Upper lobe of left lung (tissue), 6 donors: ENCODE measurements at places on chromosomes 7 and 10.

- DNase-seq: peak; percentile 1
Measured at GRCh38 chr7:125847692-125848091, 918.1 kb upstream of the POT1 start.

DNA sequence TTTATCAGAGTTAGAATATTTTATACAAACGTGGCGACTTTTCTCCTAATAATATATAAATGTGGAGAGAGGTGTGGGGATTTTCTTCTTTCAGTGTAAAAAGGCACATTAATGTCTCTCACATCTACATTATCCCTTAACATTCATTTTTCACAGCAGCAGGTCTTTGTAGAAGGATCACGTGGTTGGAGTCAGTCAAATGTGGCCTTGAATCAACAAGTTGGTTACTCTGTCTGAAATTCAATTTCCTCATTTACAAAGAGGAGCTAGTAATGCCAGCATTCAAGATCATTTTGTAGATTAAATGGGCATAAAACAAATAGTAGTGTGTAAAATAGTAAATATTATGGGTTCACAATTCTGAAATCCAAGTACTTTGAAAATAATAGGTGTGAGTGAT, 183.1 kb upstream of the SEMA3E start:
- DNase-seq: no peak

DNA sequence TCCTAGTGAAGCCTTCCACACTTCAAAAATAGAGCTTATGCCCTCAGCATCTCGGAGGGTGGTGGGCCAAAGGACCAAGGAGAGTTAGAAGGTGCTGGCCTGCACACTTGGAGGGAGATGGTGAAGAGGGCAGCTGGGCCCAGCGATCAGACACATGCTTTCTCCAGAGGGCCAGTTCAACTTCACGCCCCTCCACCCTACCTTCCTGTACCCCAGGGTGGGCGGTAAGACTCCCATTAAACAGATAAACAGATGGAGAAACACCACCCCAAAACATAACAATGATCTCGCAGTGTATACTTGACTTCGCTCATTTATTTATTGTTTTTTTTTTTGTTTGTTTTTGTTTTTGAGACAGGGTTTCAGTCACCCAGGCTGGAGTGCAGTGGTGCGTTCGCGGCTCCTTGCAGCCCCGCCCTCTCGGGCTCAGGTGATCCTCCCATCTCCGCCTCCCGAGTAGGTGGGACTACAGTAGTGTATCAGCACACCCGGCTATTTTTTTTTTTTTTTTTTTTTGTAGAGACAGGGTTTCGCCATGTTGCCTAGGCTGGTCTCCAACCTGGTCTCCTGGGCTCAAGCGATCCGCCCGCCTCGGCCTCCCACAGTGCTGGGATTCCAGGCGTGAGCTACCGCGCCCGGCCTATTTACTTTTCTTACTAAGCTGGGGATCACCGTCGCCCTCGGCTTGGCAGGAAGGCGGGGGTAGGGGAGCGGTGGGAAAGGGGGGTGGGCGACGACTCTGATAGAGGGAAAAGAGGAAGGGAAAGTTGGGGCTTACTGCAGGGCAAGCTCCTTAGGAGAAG, 1.8 kb downstream of the C10orf95 start:
- DNase-seq: peak; percentile 92

DNA sequence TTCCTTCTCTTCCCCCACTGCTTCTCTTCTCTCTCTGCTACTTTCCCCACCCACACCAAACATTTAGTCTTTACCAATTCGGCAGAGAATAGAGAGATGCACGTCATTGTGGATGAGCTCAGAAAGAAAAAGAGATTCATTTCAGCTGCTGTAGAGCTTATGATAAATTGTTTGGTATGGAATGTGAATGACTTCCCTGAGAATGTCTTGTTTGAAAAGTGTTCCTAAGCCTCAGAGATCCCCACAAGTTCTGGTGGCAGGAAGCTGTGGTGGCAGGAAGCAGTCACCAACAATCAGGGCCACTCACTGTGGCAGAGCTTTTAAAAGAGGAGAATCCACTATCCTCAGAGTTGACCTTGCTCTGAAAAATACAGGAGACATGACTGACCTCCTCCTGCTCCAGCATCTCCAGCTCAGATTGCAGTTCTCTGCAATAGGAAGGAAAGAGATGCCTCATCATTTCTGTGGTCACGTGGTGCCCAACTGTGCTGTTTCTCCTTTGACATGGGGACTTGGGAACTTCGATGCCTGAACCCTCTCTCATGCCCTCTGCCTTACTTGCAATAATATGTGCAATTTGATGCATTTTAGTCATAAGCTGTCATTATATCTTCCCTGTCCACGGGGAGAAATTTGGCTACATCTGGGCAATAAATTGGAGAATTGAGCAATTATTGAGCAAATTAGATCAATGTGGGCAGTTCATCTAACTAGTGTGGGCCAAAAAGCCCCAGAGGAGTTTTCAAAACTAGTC, 76.5 kb downstream of the BMPER start:
- no peak for DNase-seq

- DNase-seq: no peak
Measured at GRCh38 chr10:61642150-61642571, 20.6 kb upstream of the CABCOCO1 start.

DNA sequence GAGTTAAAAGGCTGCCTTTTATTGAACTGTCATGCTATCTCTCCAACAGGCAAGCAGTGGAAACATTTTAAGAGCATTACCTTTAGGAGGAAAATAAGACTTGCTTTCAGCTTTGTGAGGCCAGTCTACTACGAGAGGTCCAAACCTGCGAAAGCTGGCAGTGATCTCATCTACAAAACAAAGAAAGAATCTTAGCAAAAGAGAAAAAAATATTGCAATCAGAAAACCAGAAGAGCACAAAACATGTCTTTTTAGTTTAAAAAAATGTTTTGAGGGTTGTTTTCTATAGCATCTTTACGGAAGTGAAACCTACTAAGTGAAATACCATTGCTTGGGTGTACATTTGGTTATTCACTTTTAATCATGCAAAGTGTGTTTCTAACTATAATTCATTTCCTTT, 147.9 kb downstream of the CPEB3 start:
- DNase-seq: no peak

DNA sequence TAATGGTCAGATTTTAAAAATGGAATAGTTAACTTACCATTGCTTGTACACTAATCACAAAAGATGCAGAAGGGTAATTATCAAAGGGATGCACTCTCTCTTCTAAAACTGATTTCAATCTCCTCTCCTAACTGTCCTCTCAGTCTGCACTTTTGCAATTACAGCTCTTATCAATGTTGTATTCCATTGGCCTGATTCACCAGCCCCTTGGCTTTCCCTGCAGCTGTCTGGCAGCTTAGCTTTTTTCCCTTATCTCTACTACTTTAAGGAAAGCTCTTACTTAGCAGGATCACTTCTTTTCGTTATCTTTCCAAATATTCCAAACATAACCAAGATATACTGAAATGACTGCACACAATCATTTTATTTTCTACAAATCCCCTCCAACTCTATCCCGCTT, 448.8 kb downstream of the GRM8 start:
- no peak for DNase-seq

GRCh38 chr7:92716825-92717580, 119.4 kb downstream of the CDK6 start:
- DNase-seq: no peak

GRCh38 chr7:121994625-121995410, 121.9 kb downstream of the PTPRZ1 start:
- DNase-seq: peak; percentile 39

DNA sequence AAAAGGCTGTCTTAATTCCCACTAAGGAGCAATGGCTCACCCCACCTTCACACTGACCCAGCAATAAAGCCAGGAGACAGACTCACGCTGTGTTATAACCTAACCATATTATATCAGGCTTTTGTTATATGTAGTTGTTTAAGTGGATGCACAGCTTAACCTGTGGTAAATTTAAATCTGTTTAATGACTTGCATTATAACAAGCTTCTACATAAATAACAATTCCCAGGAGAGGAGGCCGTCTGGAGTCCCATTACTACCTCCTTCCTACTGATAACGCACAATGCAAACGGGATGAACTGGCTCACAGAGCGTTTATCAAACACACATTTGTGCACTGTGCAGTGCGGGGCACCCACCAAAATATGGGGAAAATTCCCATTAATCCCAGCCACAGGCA, 102.1 kb upstream of the MGMT start:
- DNase-seq: no peak

- DNase-seq: no peak
Measured at GRCh38 chr7:88321694-88322093, 15.0 kb upstream of the STEAP4 start.

GRCh38 chr7:109094-109493, 83.3 kb upstream of the FAM20C start:
- no peak for DNase-seq

- no peak for DNase-seq
Measured at GRCh38 chr7:41695661-41696322, 7.1 kb downstream of the INHBA start.

DNA sequence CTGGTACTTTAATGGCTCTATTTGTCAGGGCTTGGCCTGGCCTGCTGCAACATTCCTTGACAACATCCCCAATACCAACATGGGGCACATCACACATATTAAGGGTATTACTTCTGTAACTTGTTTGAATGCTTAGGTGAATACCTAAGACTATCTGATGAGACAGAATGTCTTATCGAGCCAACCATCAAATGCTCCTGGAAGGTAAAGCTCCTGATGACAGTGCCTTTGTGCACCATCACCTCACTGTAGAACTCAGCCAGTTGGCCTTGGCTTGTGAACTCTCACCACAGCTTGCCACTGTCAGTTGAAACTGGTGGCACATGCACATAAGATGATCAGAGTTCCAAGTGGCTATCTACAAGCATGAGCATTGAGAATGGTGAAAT, 3.7 kb upstream of the MYO1G start:
- DNase-seq: no peak

DNA sequence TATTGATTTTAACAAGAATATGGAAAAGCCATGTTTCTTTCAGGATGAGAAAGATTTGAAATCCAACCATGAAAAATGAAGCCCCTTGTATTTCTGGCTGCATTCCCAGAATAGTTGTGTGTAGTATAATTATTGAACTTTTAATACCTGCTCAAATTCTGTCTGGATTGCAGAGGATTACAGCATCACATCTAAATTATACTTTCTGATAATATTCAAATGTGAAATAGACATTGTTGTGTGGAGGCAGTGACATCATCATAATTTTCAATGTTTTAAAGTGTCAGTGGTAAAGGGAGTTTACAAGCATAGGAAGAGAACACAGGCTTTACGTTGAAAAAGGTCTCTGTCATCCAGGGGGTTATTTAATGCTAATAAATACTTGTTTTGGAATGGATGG, 93.4 kb downstream of the POLL start:
- no peak for DNase-seq

DNA sequence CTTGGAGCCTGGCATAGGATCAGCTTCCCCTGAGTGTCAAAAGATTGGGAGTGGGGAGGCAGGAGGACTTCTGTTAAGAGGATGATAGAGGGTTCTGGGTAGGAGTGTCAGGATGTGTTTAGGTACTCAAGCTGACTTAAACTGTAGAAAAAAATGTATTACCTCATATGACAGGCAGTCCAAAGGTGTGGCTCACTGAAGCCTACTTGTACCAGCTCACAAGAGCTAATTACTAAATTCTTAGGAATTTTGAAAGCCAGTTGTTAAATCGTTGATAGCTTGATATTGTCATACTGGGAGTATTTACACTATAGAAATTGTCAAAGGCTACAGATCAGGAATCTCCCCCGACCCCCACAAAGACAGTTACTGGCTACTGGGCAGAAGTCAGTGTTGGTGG, 32.1 kb downstream of the FAS start:
- no peak for DNase-seq

DNA sequence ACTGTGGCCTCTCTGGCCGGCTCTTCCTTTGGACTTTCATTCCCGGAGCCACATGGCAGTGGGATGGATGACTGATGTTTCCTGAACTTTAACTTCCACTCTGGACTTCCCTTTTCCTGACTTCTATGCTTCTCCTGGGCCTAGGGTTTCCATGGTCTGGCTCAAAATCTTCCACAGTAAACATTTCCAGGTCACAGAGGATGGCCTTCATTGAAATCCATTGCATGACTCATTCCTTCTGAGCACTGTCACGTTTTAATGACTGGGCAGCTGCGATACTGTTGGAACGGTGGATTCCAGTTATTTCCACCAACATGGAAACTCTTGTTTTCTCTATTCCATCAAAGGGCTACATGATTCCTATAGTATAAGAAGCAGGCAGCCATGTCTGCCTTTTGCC, 24.4 kb upstream of the ZNF273 start:
- DNase-seq: no peak

DNA sequence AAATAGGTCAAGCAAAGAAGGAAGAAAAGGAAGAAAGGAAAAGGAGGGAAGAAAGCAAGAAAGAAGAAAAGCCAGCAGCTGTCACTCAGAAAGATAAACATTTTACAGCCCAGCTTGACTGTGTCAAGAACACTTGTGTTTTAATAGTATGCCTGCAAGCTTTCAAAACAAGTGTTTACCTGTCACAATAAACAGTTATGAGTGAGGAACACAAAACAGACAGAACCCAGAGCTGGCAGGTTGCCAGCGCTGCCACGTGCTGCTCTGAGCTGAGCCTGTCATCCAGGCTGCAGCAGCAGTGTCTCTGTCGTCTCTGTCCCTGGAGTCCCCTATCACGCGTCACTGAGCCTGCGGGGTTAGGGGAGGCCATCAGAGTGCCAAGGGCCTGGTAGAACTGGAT, 827.6 kb upstream of the AUTS2 start:
- peak; percentile 46 for DNase-seq

GRCh38 chr7:5349437-5350173, 66.9 kb downstream of the SLC29A4 start:
- DNase-seq: no peak

DNA sequence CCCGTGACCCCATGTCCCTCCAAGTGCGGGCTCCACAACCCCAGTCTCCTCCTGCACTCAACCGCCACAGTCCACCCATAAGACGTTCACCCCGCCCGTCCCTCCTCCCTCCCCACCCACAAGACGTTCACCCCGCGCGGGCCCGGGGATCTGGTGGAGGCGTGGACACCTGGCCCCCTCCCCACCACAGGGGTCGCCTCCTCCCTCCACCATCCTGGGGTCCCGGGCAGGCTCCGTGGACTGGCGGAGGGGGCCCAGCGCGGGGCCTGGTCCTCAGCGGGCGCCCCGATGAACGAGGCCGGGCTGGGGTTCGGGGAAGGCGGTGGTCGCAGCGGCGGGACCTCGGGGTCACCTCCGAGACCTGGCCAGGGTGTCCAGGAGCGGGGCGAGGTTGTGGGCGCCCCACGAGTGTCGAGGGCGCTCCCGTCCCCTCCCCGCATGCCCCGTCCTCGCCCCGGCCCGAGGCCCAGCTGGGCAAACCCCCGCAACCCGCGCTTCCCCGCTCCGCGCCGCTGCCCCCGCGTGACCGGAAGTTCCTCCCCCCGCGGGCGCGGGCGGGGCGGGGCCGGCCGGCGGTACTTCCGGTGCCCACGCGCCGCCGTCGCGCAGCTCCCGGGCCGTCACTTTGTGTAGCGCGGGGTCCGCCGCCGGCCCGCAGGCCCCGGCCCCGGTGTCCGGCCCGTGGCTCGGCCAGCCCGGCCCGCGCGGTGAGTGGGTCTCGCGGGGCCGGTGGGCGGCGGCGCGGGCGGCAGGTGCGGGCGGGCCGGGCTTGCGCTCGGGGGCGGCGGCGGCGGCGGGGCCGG, at the start of gene ZNF316:
Gene ZNF316 (plus strand): TSS at position 578 of the 803 bp plus-strand sequence. CDS start 5,092 bp downstream, outside the sequence.
- DNase-seq: peak; percentile 61
